ENCODE measurements at places on chromosomes 16 and 17. TPM values are rescaled to one million over a fixed set of nuclear protein-coding genes. Genes with fewer than 3 reads are reported as not detected.

Gene CDRT15
- total RNA-seq = not detected

- H3K27ac ChIP-seq = no peak overlapping the region
- no peak overlapping the region for H3K4me3 ChIP-seq
- peaks cover under 1% of the 10 kb centered on the region for H3K27me3 ChIP-seq
- no peaks in the 10 kb centered on the region for H3K36me3 ChIP-seq
Observed at GRCh38 chr16:58205276-58206036, 7.5 kb upstream of the CSNK2A2 start.

Gene ARL5C
- not detected for total RNA-seq

Gene SSH2
- 90.4 TPM for total RNA-seq

Gene SLC38A7
- 10.2 TPM for total RNA-seq

DNA sequence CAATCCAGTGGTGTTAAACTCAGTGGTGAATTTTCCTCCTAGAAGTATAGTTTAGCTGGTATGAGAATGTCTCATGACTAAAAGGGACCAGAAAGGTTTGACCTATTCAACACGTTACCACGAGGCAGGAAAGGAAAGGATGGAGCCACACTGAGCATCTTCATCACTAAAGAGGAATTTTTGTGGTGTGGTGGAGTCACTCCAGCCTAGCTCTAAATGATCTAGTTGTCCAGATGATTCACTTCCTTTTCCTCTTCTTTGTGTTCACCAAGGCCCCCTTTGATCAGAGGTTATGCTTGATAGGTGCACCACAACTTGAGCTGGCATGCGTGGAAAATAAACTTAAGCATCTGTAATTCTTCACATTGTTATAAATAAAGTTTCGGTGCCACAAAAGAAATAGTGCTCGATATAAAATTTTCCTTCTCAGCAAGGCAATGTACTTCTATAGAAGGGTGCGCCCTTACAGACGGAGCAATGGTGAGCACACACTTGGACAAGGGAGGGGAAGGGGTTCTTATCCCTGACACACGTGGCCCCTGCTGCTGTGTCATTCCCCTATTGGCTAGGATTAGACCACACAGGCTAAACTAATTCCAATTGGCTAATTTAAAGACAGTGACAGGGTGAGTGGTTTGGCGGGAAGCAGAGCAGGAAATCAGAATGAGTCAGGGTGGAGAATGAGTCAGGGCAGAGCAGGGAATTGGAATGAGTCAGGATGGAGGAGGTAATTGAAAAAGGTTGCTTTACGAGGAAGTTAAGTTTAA, 254.6 kb downstream of the HS3ST3A1 start:
- no peaks in the 10 kb centered on the region for H3K27me3 ChIP-seq
- no peaks in the 10 kb centered on the region for H3K36me3 ChIP-seq
- H3K4me3 ChIP-seq = no peak overlapping the region
- no peak for DNase-seq

Gene FSCN2
- total RNA-seq = 0.74 TPM

Gene CCL1
- total RNA-seq = not detected

GRCh38 chr16:49483651-49484450, 110.2 kb downstream of the C16orf78 start:
- no peaks in the 10 kb centered on the region for H3K36me3 ChIP-seq
- peaks cover 2% of the 10 kb centered on the region for H3K27me3 ChIP-seq
- no peaks in the 10 kb centered on the region for H3K4me1 ChIP-seq
- H3K4me3 ChIP-seq = no peak overlapping the region
- no peak for DNase-seq

DNA sequence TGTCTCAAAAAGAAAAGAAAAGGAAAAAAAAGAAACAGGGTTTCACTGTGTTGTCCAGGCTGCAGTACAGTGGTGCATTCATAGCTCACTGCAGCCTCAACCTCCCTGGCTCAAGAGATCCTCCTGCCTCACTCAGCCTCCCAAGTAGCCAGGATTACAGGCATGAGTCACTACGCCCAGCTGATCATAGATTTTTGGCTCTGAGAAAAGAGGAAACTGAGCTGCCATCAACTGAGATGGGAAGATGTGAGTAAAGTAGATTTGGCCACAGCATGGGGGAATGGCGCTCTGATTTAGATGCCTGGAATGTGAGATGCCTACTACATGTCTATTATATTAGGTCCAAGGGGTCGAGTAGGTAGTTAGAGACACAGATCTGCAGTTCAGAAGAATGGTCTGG, 5.9 kb upstream of the NAGS start:
- peaks cover 7% of the 10 kb centered on the region for H3K4me1 ChIP-seq
- H3K4me3 ChIP-seq = no peak overlapping the region
- no peak overlapping the region for H3K27ac ChIP-seq
- peaks cover 4% of the 10 kb centered on the region for H3K27me3 ChIP-seq

- H3K27me3 ChIP-seq = no peaks in the 10 kb centered on the region
- H3K4me3 ChIP-seq = no peak overlapping the region
- no peak for DNase-seq
- no peak overlapping the region for H3K27ac ChIP-seq
- no peaks in the 10 kb centered on the region for H3K36me3 ChIP-seq
Observed at GRCh38 chr17:72266112-72266775, 145.4 kb downstream of the SOX9 start.

DNA sequence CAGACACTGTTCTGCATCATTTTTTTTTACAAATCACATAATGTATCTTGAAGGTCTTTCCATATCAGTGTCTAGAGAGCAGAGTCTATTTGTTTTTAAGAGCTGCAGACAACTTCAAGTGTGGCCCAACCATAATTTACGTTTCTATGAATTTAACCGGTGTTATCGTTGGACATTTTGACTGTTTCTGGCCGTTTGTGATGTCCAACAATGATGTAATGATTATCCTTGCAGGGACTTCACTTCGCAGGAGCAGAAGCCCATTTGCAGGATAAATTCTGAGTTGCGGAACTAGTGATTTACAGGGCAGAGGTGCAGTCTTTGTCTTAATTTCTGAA, 26.9 kb upstream of the HLF start:
- H3K27me3 ChIP-seq = peaks cover 1% of the 10 kb centered on the region
- peak overlapping the region; percentile 73 for H3K27ac ChIP-seq
- peaks cover 24% of the 10 kb centered on the region for H3K4me1 ChIP-seq
- H3K4me3 ChIP-seq = peak overlapping the region; percentile 76
- DNase-seq = no peak

Gene EMC8
- 36.9 TPM for total RNA-seq

DNA sequence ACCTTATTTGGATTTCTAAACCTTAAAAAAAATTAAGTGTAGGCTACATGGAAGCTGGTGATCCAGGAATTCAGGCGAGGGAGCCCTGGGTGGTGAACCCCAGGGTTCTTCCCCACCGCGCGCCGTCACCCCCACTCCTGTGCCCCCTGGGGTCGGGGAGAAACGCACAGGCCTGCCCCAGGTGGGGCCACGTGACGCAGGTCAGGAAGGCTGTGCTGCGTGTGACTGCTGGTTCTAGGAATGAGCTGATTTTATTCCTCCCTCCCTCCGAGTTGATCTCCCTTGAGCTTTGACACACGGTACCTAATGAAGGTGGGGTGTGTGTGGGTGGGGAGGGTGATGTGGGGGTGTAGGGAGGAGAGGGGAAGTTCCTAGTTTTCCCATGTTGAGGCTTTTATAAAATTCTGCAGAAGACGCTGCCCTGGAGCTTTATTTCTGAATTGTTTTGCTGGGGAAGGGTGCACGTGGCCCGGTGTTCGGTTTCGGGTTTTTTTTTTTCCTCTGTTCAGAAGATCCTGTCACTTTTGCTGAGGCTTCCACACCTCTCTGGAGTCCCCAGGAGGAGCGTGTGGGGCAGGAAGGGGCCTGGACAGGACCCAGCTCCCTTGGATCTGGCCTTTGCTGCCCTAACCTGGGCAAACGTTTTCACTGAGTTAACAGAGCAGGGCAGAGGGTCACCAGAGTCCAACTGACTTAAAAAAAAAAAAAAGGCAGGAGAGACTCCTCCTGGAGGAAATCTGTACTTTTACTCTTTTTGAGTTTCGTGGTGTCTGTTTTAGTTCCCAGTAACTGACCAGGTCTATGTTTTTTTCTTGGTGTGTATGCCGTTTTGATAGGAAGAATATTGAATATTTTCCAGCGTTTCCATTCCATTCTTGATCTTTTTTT, 55.8 kb upstream of the GSE1 start:
- peaks cover 42% of the 10 kb centered on the region for H3K4me1 ChIP-seq
- H3K27ac ChIP-seq = peak overlapping the region; percentile 80
- no peaks in the 10 kb centered on the region for H3K27me3 ChIP-seq
- no peak for DNase-seq

Gene WNT3
- total RNA-seq = not detected

DNA sequence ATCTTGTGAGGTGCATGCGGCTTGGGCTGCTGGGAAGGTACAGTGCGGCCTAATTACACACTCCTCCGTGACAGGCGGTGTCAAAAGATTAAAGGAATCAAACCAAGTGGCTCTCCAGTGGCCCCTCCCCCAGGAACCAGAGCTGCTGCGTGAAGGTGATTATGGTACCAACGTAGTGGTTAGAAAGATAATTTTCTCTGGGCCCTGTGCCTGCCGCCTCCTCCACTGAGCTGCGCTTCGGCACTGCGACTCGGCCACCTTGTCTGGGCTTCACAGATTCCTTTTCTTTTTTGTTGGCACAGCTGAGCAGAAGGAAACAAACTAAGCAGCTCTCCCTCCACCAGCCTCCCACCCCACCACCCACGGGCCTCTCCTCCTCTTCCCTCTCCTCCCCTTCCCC, 113.2 kb upstream of the SDK2 start:
- H3K36me3 ChIP-seq = no peaks in the 10 kb centered on the region
- H3K27ac ChIP-seq = no peak overlapping the region
- no peak for DNase-seq

Gene DCAF7
- 41.0 TPM for total RNA-seq

- peaks cover 31% of the 10 kb centered on the region for H3K27me3 ChIP-seq
- H3K4me3 ChIP-seq = no peak overlapping the region
- no peak overlapping the region for H3K27ac ChIP-seq
- DNase-seq = no peak
- H3K36me3 ChIP-seq = no peaks in the 10 kb centered on the region
- peaks cover 18% of the 10 kb centered on the region for H3K4me1 ChIP-seq
Observed at GRCh38 chr16:86505185-86505898, 5.0 kb upstream of the FOXF1 start.

DNA sequence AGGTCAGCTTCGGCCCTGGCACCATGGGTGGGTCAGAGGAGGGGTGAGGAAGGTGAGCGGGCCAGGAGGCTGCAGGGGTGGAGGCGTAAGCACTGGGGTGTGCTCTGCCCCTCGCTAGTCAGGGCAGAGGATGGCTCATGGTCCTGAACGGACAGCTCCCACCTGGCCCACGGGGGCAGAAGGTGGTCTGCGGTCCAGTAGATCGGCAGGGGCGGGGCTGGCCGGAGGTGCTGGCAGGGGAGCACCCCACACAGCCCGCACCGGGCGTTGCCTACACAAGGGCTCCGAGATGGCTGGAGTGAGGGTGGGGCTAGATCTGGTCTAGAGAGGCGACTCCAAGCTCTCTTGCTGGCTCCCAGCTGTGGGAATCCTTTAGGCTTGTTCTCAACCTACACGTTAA, 8.2 kb downstream of the NPTX1 start:
- peaks cover 6% of the 10 kb centered on the region for H3K27me3 ChIP-seq
- no peak for DNase-seq
- H3K4me1 ChIP-seq = no peaks in the 10 kb centered on the region
- H3K4me3 ChIP-seq = no peak overlapping the region

GRCh38 chr16:10665166-10665565, 29.6 kb downstream of the TEKT5 start:
- no peak overlapping the region for H3K27ac ChIP-seq
- H3K36me3 ChIP-seq = no peaks in the 10 kb centered on the region
- no peak for DNase-seq

DNA sequence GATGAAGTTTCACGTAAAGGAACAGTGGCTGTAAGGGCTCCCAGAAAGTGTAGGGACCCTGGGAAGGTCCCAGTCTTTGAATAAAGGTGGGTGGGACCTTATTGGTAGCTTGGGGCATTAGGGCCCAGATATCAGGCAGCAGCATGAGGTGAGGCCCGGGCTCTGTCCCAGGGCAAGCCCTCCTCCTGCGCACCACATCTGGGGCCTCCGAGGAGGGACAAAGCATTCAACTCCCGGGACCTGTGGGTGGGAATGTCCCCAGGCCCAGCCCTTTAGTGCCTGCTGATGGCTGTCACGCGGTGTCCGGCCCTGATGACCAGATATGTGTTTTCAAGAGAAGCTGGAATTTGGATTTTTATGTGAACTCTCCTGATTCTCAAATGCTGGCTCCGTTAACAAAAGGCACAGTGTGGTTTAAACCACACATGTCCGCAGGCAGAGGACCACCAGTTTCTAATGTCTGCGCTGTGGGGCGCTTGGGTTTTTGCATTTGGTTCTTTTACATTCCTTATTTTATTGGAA, 30.4 kb downstream of the RAI1 start:
- no peaks in the 10 kb centered on the region for H3K4me1 ChIP-seq
- H3K4me3 ChIP-seq = no peak overlapping the region
- H3K27ac ChIP-seq = no peak overlapping the region
- no peaks in the 10 kb centered on the region for H3K36me3 ChIP-seq

Gene SLC47A2
- total RNA-seq = not detected

Gene CCDC144A
- 21.8 TPM for total RNA-seq

Gene ZG16B
- not detected for total RNA-seq

GRCh38 chr17:64608571-64608981, 53.5 kb downstream of the SMURF2 start:
- no peak overlapping the region for H3K27ac ChIP-seq
- no peak for DNase-seq
- H3K36me3 ChIP-seq = no peaks in the 10 kb centered on the region

Gene IRX3
- total RNA-seq = not detected

DNA sequence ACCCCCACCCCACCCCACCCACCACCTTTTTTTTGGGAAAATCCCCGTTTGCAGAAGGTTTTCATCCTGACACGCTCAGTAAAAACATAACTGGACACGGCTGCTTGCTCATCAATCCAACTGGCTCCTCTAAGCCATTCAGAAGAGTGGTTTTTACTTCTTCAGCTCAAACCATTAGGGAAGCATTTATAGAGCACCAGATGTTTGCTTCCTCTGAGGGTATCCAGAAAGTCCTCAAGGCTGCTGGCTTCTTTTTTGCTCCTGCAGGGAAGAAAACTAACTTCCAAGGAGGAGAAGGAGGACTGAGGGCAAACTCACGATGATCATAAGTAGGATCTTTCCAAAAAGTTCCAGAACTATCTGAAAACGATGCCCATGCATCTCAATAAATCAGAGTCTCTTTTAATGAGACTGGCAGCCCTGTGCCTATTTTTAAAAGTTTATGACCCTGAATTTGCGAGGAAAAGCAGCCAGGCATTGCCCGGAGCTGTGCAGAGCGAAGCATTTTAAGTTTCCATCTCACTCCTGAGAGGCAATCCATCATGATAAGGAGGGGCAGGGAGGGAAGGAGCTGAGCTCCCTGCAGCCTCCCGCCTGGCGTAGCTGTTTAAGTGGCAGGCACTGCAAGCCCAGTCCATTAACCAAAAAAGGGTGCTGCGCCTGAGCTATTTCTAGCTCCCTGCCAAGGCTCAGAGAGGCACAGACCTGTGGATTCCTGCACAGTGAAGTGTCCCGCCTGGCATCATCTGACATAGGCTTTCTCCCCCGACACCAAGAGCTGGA, 146.3 kb upstream of the FOXF1 start:
- H3K4me3 ChIP-seq = no peak overlapping the region
- no peaks in the 10 kb centered on the region for H3K36me3 ChIP-seq
- H3K27me3 ChIP-seq = no peaks in the 10 kb centered on the region
- H3K27ac ChIP-seq = no peak overlapping the region

Gene RBL2
- 208 TPM for total RNA-seq

DNA sequence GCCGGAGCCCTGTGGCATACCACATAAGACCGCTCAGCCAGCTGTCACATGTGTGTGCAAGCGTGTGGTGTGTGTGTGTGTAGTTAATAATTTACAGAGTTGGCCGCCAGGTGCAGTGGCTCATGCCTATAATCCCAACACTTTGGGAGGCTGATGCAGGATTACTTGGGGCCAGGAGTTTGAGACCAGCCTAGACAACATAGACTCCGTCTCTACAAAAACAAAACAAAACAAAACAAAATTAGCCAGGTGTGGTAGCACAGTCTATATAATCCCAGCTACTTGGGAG, 20.4 kb downstream of the SOCS1 start:
- no peak overlapping the region for H3K4me3 ChIP-seq
- no peaks in the 10 kb centered on the region for H3K36me3 ChIP-seq
- no peak for DNase-seq
- H3K27me3 ChIP-seq = no peaks in the 10 kb centered on the region

Data from CD4-positive, CD25-positive, alpha-beta regulatory T cell (primary cell).